Adipocyte (in vitro differentiated cells): ENCODE measurements at places on chromosomes 5 and 9.
A peak's percentile ranks its signal among the peaks of the same experiment; 100 is the strongest.

GRCh38 chr5:96117771-96118651 lies 156.4 kb upstream of the ELL2 start:
- DNase-seq = peak; percentile 52

DNA sequence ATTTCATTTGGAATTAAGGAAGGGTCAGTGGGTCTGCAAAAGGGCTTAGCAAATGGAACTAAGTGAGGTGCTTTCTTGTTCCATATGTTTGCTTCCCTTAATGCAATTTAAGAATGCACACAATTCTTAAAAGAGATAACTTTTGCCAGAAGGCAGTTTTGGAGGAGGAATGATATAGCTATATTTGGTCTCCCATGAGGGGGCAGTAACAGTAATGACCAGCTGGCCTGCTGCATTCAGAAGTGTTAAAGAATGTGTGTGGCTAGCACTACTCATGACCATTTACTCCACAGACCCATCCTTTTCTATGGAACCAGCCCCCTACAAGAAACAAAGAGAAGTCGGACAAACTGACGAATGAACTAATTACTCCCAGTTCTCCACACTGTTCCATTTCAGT lies 638.9 kb downstream of the RAB3C start:
- DNase-seq = no peak

GRCh38 chr9:19689328-19690101 lies 99.3 kb downstream of the SLC24A2 start:
- no peak for DNase-seq

GRCh38 chr5:158553195-158553961 lies 546.3 kb downstream of the EBF1 start:
- DNase-seq = peak; percentile 73

- DNase-seq = no peak
Measured at GRCh38 chr5:17258431-17258830, 41.0 kb downstream of the BASP1 start.

DNA sequence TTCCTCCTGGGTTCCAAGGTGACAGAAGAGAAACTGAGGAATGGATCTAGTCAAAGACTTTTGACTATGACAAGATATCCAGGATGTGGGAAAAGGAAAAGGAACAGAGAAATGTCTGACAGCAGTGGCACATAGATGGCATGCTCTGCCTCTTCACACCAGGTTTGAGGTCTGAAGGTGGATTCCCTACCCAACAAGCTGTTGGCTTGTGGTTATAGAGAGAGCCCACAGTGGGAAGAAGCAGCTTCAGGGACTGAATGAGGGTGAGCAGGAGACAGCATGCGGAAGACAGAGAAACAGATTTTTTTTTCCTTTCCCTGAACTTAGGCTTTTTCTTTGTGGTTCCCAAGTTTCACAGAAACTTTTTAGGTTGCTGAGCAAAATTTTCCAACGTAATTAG lies 20.6 kb downstream of the IFNW1 start:
- DNase-seq = no peak

GRCh38 chr5:120372899-120373298 lies 91.2 kb upstream of the PRR16 start:
- DNase-seq = no peak

- DNase-seq = no peak
Measured at GRCh38 chr5:135894789-135895188, 852 bp downstream of the IL9 start.

GRCh38 chr9:29717631-29718030 lies 2144.3 kb upstream of the C9orf72 start:
- no peak for DNase-seq

- DNase-seq = peak; percentile 18
Measured at GRCh38 chr5:121377461-121377860, 474.2 kb upstream of the FTMT start.

- DNase-seq = no peak
Measured at GRCh38 chr9:121298016-121298538, 30.1 kb downstream of the GSN start.

- no peak for DNase-seq
Measured at GRCh38 chr9:27496135-27496504, 28.0 kb upstream of the IFNK start.

DNA sequence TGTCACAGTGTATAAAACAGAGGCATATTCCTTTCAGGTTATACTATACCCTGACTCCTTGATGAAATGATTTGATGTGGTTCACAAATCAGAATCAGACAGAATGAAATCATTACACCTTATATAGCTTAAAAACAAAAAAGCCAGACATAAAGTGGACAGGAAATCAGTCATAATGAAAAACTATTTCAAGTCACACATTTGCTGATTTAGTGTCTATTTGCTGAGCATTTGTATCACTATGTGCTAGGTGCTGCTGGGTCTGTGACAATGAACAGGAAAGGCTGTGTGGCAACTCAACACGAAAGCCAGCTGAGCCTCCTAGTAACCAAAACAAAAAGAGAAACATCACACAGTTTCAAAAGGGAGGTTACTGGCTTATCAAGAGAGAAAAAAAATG lies 194.0 kb downstream of the EFNA5 start:
- no peak for DNase-seq

DNA sequence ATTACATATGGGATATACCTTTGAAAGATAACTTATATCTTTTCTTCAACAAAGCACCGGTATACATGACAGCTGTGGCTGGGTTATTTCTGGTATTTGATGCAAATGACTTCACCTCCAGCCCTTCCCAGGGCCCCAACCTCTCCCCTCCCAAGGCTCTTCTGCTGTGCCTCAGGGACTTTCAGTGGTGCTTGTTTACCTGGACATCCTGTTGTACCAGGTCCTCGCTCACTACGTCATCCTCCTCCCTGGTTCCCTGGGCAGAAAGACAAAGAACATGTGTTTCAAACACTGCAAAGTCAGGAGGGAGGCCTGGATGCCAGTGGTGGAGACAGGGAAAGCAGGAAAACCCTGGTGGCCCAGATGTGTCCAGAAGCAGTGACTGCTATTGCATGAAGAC lies 23.4 kb downstream of the ANXA6 start:
- DNase-seq = no peak

DNA sequence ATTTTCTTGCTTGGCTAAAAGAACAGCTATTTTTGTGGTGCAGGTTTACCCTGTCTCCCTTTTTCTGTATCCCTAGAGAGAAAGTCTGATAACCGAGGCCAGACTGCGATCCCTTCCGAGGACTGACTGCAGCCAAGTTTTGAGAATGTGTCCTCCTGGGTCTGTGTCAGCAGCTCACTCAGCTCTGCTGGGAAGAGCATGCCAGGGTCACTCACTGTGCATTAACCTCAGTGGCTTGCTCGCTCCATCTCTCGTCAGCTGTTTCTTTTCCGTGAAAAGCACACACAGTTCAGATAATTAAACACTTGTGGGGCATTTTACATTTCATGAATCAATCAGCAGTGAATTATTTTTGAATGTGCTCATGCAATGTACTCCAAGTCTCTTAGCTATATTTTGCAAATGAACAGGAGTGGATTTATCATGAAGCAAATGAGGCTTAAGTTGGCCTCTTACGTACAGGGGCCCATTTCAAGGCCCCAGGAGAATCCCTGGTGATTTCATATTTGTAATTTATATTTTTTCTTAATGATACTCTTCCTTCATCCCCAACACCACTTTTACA lies 252.1 kb downstream of the SMARCA2 start:
- DNase-seq = no peak

DNA sequence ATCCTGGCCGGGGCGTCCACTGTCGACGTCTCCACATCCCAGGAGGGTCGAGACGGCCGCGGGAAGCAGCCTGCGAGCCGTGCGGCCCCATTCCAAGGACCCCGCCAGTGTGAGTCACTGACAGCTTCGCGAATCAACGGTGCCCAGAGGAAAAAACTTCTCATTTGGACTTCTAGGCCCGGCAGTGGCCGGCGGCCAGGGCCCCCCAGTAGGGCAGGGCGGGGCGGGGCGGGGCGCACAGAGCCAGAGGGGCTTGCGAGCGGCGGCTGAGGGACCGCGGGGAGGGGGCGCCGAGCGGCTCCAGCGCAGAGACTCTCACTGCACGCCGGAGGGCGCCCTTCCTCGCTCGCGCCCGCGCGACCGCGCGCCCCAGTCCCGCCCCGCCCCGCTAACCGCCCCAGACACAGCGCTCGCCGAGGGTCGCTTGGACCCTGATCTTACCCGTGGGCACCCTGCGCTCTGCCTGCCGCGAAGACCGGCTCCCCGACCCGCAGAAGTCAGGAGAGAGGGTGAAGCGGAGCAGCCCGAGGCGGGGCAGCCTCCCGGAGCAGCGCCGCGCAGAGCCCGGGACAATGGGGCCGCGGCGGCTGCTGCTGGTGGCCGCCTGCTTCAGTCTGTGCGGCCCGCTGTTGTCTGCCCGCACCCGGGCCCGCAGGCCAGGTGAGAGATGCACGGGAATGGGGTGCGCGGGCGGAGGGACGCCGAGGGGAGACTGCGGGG lies at the start of gene F2R:
TSS of gene F2R (plus strand) at position 391 of the 720 bp plus-strand sequence. CDS start at position 573, 182 bp downstream.
- peak; percentile 80 for DNase-seq

- no peak for DNase-seq
Measured at GRCh38 chr5:134022333-134022732, 17.6 kb upstream of the VDAC1 start.

DNA sequence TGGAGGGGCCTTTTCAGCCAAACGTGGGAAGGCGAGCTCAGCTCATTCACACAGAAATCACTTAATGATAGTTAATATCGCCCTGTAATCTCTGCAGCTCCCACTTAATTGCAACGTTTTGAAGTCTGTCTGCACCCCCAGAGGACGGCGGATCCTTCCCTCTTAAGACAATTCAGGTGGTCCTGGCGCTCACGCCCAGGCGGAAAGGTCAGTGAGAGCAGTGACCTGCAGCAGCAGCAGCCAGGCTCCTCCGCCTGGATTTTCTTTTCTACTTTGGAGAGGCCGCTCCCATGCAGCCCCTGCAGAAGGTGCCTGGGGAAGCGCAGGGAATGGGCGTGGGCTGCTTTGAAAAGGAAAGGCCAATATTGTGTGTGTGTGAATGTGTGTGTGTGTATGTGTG lies 400.9 kb upstream of the IRX1 start:
- no peak for DNase-seq

GRCh38 chr9:98142182-98142907 lies 23.3 kb upstream of the TRIM14 start:
- no peak for DNase-seq

GRCh38 chr5:172311605-172312004 lies 28.0 kb upstream of the UBTD2 start:
- DNase-seq = no peak

- no peak for DNase-seq
Measured at GRCh38 chr5:101346447-101346846, 443.4 kb upstream of the ST8SIA4 start.

DNA sequence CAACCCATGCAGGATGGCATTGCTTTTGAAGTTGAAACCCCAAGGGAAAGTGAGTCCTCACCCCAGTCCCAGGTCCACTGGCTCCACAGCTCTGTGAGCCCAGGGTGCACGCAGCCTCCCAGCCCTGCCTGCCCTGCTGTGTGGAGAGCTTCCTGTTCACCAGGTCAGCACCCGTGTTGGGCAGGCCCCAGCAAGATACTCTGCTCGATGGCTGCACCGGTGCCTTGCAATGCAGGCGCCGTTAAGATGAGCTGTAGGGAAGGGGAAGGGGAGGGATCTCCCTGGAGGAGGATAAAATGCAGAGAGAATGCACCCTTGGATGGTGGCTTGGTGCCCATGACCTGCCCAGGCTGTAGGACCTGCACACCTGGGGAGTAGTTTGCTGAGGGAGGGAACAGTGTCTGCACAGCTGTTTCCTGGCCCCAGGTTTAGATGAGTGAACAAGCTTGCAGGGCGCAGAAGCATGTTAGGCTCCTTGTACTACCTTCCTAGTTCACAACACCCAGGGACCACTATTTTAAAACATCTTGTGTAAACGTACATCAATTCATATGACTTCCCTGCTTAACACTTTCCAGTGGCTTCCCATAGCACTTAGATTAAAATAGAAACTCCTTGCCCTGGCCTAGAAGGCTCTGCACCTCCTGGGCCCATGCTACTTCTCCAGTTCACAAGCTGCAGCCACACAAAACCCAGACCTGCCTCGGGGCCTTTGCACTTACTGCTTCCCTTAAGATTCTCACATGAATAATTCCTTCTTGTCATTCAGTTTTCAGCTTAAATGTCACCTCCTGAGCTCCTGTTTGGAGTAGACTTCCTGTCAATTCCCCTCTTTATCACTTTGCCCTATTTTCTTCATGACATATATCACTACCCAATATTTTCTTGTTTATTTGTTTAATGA lies 19.6 kb downstream of the FAT2 start:
- DNase-seq = no peak

GRCh38 chr5:160655717-160656116 lies 196.3 kb downstream of the ATP10B start:
- no peak for DNase-seq

GRCh38 chr9:125960626-125961025 lies 213.5 kb downstream of the PBX3 start:
- DNase-seq = no peak

- no peak for DNase-seq
Measured at GRCh38 chr9:128002959-128003358, 22.2 kb upstream of the EEIG1 start.

DNA sequence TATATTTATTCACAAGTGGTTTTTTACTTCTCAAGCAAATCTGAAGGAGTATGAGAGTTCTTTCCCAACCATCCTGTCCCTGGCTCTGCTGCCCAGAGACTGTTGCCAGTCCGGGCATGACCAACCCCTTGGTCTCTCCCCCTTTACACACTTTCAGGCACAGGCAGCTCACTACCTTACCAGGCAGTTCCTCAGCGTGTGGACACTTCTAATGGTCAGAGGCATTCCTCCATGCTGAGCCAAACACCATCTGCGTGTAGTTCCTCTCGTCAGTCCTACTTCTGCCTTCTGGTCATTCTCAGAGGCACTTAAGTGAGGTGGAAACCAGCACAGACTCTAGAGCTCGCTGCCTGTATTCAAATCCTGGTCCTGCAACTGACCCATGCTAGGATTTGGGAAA lies 56.1 kb downstream of the TSTD2 start:
- no peak for DNase-seq

DNA sequence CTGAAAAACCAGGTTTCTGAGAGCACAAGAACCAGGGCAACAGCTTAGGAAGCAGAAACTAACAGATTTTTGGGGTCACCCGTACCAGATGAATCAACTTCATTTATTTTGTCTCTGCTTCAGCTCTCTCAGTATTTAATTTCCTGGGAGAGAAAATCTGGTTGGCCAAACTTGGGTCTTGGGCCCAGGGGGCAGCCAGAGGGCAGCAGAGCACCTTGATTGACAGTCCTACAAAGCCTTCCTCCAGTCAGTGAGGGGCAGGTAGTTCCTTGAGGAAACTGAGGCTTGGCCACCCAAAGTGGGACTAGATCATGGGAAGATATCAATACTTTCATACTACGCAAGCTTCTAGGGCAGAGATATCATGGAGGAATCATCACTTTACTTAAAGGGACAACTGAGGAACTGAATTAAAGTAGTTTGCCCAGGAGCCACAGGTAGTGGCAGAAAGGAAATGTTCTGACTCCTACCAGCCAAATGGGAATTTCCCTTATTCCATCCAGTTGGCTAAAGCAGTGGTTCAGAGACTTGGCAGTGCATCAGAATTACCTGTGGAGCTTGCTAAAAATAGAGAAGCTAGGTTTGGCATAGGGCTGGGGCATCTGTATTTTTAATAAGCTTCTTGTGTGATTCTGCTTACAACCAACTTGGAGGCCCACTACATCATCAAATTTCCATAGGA lies 21.5 kb upstream of the ARHGAP26 start:
- DNase-seq = no peak

GRCh38 chr9:70566751-70567150 lies 152.3 kb upstream of the KLF9 start:
- DNase-seq = no peak

- DNase-seq = peak; percentile 42
Measured at GRCh38 chr5:155529362-155529761, 515.8 kb downstream of the KIF4B start.

- no peak for DNase-seq
Measured at GRCh38 chr9:94772639-94773303, 46.3 kb downstream of the AOPEP start.
